ENCODE measurements at places on chromosomes 5 and 9.
A peak's percentile ranks its signal among the peaks of the same experiment; 100 is the strongest.

- no peak for DNase-seq
Observed at GRCh38 chr5:91538179-91538578, 155.1 kb upstream of the ARRDC3 start.

DNA sequence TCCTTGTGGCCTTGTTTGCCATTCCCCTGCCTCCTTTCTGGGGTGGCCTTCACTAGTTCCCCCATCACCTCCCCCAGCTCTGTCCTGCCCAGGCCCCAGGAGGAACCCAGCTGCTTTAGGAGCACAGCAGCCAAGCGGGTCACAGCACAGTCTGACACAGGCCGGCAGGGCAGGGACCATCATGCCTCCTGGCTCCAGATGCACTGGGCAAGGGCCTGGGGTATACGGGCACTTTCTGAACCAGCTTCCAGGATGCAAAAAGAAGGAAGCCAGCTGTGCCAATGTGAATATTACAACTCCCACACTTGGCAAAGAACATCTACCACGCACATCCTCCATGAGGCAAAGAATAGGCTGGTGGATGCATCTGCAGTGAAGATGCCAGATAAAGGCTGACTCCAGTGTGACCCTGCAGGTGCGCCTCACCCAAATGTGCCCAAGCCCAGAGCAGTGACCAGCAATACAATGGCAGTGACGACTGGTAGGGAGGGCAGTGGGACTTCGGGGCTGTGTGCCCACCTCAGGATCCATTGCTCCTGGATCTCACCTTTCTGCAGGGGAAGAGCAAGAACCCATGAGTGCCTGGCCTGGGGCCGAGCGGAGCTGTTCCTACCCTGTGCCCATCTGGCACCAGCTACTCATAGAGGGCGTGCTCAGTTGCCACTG is 6.3 kb upstream of the IL3 start:
- DNase-seq, result no peak

GRCh38 chr9:82254646-82255367 is 266.2 kb downstream of the SPATA31D1 start:
- no peak for DNase-seq

- no peak for DNase-seq
Observed at GRCh38 chr5:18744441-18744840, 1110.2 kb downstream of the TAF11L14 start.

DNA sequence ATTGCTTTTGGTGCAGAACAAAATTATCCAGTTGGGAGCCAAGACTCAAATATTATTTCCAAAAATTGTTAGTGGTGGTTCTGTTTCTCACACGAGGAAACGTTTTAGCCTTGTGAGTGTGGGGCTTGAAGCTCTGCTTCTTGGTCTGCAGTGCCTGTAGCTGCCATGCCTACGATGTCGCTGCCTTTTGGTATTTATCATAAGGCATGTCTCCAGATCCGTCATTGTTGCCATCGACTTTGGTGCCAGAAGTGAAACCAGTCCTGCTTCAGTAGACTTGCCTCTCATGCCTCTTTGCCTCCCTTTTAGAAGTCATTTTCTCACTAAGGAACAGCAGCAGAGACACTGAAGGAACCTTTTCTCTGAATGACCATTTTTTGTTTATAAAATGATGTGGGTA is 29.7 kb upstream of the CATSPER3 start:
- DNase-seq, result peak; percentile 14

DNA sequence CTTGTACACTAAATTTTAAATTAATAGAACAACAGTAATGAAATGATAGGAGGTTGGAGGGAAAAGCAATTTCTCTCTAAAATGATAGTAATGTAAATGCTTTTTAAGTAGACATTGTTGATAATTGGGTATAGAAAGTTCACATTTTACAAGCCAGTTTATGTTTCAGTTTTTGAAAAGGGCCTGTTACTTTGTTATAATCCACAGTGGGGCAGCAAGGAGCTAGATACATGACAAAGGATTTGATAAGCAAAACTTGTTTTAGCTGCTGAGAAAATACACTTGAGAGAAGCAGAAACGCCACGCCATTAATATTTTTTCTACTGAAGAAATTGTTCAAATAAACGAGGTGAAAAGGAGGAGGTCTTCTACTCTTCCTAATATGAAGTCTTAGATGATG is 30.2 kb downstream of the SREK1 start:
- peak; percentile 8 for DNase-seq
